ENCODE measurements at places on chromosomes 4 and X. TPM values are rescaled to one million over a fixed set of nuclear protein-coding genes. Genes with fewer than 3 reads are reported as not detected.

Gene MAOB
- not detected for total RNA-seq

Gene DTHD1
- total RNA-seq: not detected

Gene SGMS2
- 3.0 TPM for total RNA-seq

Gene CT45A1
- 2.4 TPM for total RNA-seq

Gene ERCC6L
- total RNA-seq: 5.8 TPM

Gene CENPI
- 20.8 TPM for total RNA-seq

Measured in SK-MEL-5 (cell line).